Naive B cell (primary cell): ENCODE measurements at places on chromosomes 6 and 20.

DNA sequence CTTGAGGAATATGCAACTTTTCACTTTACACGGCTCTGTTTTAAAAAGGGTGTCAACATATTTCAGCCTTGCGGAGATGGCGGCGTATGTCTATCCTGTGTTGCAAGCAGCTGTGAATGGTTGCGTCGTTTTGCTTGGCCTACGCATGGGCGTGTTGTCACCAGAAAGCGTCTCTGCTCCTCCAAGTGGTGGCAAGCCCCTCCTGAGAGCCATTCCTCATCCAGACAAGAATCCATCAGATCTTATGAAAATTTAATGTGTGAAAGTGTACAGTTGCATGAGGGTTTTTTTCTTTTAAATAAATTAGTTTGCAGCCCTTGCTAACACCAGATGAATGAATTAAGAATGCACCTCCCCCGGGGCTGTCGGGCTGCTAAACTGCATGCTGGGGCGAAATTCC, 114.4 kb downstream of the PHACTR3 start:
- no peak for DNase-seq

GRCh38 chr6:99254616-99255550, 94.6 kb downstream of the FAXC start:
- DNase-seq: no peak

DNA sequence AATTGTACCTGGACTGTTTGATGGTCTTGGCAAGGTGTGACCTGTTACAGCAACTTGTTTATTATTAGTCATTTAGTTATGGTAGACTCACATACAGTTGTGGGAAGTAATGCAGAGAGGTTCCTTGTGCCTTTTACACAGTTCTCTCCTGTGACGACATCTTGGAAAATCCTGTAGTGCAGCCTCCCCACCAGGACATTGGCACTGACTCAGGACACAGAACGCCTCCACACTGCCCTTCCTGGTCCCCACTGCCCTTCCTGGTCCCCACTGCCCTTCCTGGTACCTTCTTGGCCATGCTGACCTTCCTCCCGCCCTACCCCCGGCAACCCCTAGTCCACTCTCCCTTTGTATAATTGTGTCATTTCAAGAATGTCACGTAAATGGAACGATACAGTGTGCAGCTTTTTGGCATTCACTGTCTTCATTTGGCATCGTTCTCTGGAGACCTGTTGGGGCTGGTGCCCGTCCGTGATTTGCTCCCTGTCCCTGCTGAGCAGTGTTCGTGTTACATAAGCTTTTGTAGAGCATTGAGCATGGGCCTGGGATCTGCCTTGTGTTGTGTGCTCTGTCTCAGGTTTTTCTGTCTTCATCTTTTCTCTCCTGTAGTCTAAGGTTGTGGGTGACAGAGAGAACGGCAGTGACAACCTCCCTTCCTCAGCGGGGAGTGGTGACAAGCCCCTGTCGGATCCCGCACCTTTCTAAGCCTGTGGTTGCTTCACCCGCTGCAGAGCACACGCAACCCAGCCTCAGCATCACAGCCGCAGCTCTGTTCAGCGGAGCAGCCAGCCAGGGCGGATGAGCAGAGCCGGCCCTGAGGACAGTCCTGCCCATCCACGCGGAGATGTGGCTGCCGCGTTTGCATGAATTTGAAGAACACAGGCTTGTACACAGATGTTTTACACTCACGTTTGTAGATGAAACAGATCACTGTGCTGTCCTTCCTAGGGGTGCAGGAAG, 5.4 kb upstream of the DNAJC5 start:
- no peak for DNase-seq

DNA sequence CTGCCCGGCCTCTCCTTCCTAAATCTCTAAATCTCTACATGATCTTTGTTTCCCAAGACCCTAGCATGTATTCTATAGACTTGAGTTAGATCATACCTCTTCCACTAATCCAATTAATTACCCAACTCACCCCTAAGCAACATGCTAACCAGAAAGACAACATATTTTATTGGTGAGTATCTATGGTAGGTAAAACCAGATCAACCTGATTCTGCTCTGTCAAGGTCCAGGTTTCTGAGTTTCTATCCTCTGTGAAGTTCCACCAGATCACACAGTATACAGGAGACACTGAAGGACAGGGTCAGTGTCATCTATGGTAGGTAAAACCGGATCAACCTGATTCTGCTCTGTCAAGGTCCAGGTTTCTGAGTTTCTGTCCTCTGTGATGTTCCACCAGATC, 363.2 kb upstream of the MARCKS start:
- DNase-seq: no peak

- DNase-seq: no peak
Observed at GRCh38 chr6:167722634-167723309, 103.9 kb upstream of the AFDN start.

GRCh38 chr6:139016337-139017213, 12.0 kb upstream of the ABRACL start:
- peak; percentile 25 for DNase-seq

- DNase-seq: no peak
Observed at GRCh38 chr6:9985481-9985880, 429.4 kb downstream of the TFAP2A start.
